ENCODE measurements at places on chromosomes 11 and 22.

- no peak for DNase-seq
Measured at GRCh38 chr22:19152942-19153883, 3.1 kb upstream of the GSC2 start.

DNA sequence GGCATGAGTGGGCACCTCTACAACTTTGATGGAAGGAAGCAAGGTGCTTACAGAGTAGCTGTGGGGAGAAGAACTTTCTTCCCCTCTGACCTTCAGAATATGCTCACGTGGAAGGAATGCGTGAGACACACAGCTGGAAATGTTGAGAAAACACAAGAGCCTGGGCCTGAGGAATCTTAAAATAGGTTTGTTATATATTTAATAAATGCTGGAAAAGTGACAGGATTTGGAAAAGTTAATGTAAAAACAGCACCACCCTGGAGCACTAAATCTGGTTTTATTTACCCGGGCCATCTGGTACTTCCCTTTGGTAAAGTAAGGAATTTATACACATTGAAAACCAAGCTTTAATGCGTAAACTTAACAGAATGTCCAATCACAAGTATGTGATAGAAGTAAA is 14.0 kb upstream of the AMPD3 start:
- DNase-seq, result no peak

DNA sequence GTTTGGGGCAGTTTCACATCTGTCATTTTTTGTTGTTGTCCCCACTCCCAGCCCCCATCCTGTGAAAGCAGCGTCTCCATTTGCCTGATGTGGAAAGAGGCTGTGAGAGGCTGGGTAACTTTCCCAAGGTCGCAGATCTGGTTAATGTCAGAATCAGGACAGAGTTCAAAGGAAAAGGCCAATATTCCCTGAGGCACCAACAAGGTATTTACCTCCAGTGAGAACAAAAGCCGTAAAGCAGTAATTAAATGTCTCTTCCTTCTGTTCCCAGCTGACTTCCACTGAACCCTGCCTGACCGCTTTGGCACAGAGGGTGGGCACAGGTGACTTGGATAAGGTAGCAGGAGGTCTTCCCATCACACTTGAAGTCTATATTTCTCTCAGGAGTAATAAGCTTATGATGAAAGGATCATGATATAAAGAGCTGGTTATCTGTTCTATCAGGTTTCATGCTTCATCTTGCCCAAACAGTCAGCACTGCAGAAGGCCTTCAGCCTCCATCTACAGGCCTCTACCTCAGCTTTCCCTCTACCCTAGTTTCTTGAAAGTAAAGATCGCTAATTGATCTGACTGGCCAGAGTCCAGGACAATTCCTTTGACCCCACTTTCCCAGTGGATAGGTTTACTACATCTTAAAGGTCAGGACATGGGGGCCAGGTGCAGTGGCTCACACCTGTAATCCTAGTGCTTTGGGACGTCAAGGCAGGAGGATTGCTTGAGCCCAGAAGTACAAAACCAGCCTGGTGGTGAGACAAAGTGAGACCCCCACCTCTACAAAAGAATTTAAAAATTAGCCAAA is 9.4 kb downstream of the C11orf91 start:
- DNase-seq, result no peak

DNA sequence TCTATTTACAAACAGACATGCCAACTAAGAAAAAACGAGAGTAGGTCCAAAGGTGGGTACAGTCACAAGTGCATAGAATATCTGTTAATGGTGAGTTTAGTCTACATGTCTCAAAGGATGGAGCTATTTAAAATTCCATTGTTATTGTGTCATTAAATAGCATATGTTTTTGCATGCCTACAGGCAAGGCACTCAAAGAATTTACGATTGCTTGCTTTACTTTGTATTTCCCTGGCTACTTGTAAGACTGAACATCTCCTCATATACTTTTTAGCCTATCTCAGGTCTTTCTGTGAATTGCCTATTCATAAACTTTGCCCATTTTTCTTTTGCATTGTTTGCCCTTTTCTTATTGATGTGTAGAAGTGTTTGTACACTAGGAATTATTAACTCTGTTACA is 39.7 kb downstream of the DEUP1 start:
- no peak for DNase-seq

DNA sequence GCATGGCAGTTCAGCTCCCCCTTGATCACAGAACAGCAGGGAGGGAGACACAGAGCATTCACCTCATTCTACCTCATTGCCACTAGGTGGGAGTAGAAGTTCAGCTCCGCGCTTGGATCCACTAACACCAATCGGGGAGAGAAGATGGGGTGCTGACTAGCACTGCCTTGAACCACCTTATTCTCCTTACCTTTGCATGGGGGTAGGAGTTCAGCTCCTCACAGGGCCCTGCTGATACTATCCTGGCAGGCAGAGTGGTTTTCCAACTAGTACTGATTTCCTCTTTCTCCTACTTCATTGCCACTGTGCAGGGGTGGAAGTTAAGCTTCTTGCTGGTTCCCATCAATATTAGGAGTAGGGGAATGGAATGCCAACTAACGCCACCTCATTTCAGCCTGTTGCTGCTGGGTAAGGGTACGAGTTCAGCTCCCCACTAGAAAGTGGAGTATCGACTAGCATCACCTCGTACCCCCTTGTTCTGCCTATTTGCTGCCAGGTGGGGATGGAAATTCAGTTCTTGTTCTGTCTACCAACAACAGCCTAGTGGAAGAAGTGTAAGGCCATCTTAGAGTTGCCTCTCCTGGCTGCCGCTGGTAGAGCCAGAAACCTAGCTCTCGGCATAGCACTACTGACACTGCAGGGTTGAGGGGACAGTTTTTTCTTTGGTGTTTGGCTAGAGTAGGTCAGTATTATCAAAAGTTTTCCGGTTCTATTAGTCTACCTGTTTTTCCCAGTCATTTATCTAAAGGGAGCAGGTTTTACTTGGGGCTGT is 550.9 kb upstream of the CCDC90B start:
- DNase-seq, result peak; percentile 22

DNA sequence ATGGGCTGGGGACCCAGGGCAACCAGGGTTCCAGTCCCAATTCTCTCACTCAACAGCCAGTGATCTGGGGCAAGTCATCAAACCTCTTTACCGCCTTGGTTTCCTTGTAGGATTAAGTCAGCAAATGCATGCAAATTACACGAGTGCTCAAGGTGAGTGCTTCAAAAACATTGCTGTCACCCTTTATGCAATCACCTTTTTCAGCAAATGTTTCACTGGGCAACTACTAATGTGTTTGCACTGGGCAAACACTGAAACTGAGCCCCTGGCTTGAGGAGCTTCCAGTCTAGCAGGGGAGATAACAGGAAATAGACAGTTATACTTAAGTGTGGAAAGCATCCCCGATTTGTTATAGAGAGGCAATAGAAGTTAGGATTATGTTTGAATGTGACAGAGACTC is 37.7 kb upstream of the DMC1 start:
- DNase-seq, result no peak

GRCh38 chr11:102386136-102386734 is 39.2 kb downstream of the BIRC2 start:
- no peak for DNase-seq

GRCh38 chr11:81749245-81749644 is 984.4 kb downstream of the FAM181B start:
- no peak for DNase-seq

DNA sequence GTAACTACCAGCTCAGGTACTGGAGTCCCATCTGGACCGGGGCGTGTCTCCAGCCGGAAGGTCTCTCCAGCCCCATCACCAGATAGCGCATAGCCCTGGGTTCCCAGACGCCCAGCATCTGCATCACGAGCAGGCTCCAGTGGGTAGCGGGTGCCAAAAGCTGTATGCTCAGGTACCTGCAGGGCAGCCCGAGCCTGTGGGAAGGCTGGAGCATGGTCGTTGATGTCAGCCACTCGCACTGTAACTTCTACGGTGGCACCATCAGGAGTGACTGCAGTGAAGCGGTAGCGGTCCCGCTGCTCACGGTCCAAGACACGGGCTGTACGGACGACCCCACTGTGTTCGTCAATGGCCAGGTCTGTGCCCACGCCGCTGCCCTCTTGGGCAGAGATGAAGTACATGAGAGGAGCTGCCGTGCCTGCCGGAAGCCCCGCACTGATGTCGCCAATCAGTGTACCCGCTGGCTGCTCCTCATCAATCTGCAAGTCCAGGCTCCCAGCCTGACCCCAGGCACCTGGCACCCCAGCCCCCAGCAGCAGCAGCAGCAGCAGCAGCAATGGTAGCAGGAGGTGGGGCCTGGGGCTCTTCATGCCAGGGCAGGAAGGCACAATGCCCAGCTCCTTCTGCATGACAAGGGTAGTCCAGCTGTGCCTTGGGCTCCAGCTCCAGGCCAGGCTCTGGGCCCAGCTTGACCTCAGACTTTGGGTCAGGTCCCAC is 14.5 kb downstream of the DCHS1 start:
- no peak for DNase-seq

DNA sequence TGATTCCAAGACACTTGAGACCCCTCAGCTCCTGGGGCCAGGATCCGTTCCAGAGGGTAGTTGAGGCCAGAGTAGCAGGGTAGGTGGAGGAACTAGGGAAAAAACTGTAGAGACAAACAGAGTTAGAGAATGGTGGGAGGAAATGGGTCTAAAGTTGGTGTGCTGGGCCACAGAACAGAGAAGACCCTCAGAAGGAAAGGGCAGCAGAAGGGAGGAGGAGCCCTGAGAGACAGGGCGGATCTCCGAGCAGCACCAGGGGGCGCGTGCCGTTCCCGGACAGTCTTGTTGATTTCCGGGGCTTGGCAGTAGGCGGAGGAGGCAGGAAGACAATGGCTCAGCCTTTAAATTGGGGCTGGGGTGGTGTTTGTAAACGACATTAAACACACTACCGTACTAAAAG is 2.4 kb upstream of the CECR2 start:
- no peak for DNase-seq

GRCh38 chr22:44758344-44758973 is 6.1 kb downstream of the ARHGAP8 start:
- DNase-seq, result no peak

GRCh38 chr22:40797427-40797826 is 21.7 kb downstream of the SLC25A17 start:
- no peak for DNase-seq

GRCh38 chr11:104907521-104908185 is 9.4 kb upstream of the CASP12 start:
- DNase-seq, result no peak

DNA sequence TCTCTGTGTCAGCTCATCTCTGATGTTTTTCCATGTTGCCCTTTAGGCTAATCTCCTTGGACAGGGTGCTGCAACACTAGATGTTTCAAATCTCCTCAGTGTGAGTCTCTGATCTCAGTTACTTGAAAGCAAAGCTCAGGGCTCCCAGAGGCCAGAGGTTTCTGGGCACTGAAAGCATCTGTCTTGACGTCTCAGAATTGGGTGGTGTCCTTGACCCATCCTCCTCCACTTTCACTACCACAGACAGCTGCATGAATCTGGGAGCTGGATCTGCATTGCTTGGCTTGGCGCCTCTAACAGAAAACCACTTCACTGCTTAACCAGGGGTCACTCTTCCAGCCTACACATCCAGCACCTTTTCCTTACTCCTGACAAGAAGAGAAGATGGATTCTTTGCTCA is 399.4 kb downstream of the NXPE2 start:
- no peak for DNase-seq

DNA sequence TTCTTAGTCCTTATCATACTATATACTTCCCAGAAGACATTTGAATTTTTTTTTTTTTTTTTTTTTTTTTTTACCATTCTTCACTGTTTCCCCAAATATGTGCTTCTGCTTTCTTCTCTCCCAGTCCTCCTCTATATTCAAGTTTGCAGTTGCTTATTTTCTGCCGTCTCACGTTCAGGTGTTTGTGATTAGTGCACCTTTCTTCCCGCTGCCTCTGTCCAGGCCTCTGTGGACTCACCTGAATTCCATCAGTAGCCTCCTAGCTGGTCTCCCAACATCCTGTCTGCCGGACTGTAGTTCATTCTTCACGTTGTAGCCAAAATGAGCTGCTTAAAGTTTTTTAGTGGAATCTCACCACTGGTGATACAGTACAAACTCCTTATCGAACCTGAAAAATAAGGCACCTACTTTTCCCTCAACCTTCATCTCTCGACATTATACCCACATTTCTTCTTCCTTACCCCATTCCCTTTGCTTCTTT is 795 bp upstream of the MSANTD4 start:
- no peak for DNase-seq
